ENCODE measurements at places on chromosomes 3 and 15. TPM values are rescaled to one million over a fixed set of nuclear protein-coding genes. Genes with fewer than 3 reads are reported as not detected.

- DNase-seq, result no peak
Observed at GRCh38 chr3:81951106-81951505, 189.7 kb upstream of the GBE1 start.

DNA sequence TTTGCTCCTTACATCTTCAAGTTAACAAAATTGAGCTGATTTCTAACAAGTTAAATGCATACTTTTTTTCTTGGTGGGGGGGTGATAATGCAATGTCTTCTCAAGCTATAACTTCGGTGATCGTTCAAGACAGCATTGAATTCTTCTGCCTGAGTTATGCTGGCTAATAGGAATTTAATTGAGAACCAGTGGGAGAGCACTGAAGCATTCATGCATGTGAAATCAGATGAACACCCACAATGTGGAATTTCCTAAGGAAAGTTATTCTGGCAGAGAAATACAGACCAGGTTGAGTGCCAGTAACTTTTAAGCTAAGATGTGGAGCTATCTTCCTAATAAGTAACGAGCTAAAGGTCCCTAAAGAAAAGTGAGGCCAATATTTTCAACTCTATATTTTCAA is 3.0 kb downstream of the SPATA16 start:
- DNase-seq, result no peak

- DNase-seq, result no peak
Observed at GRCh38 chr15:97961067-97961954, 808 bp downstream of the ARRDC4 start.

SUSD5 gene
- total RNA-seq, result 1.1 TPM

DNAJC13 gene
- total RNA-seq, result 50.3 TPM

Measured in esophagus muscularis mucosa (tissue), 4 donors.